Stimulated activated naive B cell treated with anti-CD40 and anti-IgM and Interleukin-4, amounts not matched to agents 10 μg/mL and 1 μg/mL and 100 μg/mL, for 72 hours (primary cell): ENCODE measurements at places on chromosomes 13 and 19.

DNA sequence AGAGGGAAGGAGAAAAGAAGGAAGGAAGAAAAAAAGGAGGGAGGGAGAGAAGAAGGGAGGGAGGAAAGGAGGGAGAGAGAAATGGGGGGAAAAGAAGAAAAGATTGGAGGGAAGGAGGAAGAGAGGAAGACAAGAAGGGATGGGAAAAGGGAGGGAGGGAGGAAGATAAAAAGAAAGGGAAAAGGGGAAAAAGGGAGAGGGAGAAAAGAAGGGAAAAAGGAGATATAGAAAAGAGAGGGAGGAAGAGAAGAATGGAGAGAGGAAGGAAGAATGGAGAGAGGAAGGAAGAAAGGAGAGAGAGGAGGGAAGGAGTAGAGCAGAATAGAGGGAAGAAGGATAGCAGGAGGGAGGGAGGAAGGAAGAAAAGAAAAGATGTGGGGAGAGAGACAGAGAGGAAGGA is 334.6 kb downstream of the TSHZ3 start:
- DNase-seq = no peak

- no peak for DNase-seq
These were observed 197.7 kb downstream of the SLITRK6 start for GRCh38 chr13:85601526-85601925.

DNA sequence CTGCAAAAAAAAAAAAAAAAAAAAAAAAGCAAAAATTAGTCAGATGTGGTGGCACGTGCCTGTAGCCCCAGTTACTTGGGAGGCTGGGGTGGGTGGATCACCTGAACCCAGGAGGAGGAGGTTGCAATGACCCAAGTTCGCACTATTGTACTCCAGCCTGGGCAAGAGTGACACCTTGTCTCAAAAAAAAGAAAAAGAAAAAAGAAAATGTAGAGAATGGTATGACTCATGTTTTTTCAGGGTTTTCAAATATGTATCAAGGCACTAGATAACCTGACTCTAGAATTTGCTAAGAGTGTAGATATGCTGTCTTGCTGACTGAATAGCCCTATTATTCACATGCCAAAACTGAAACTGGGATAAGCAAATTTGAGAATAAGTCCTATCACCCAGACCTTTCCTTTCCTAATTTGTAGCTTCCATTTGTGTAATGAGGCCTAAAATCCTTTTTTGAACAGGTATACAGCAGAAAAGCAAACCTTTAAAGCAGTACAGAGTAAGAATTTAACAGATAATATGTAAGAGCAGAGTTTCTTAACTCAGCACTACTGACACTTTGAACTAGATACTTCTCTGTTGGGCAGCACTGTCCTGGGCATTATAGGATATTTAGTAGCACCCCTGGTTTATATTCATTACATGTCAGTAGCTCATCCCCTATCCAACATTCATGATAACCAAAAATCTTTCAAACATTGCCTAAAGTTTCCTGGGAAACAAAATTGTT is 108.6 kb downstream of the ELF1 start:
- no peak for DNase-seq

DNA sequence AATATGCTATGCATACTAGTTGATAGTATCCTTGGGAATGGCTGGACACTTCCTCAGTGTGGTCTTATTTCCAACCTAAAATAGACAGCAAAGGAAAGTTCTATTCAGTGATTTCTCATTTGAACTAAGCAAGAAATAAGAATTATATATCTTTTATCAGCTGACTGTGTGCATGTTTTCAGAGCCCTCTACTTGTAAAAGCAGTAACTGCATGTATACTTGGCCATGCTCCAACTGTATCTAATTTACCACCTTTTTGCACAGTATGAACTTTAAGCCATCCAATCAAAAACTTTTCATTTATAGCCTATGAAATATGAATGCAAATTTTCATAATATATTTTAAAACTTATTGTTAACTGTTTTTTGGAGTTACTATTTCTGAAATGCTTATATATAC is 136.4 kb upstream of the PCDH9 start:
- DNase-seq = no peak

GRCh38 chr19:18160493-18160970 is 7.6 kb downstream of the PIK3R2 start:
- DNase-seq = no peak

GRCh38 chr13:44618326-44618725 is 42.2 kb upstream of the TSC22D1 start:
- no peak for DNase-seq

GRCh38 chr13:89862691-89863036 is 1484.8 kb upstream of the MIR17HG start:
- DNase-seq = no peak

GRCh38 chr19:19460761-19461265 is 54.5 kb downstream of the TSSK6 start:
- DNase-seq = no peak

DNA sequence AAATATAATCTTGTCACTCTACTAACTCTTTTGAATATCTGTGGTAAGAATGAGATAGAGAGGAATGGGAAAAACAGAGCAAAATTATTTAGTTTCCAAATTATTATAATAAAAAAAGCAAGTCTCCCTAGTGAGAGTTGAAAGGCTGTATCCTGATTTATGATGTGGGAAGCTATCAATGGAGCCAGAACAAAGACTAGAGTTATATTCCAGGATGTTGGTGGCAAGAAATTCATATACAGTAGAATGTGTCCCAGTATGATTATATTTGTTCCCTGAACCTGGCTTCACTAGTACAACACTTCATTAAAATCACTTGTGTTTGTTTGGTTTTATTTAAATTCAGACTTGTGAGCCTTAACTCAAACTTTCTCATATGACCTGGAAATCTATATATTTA is 630.3 kb downstream of the GPC5 start:
- DNase-seq = no peak

GRCh38 chr13:65188721-65189120 is 2041.4 kb downstream of the PCDH9 start:
- no peak for DNase-seq

GRCh38 chr13:69591437-69591836 is 516.2 kb upstream of the ATXN8OS start:
- no peak for DNase-seq

GRCh38 chr19:2096034-2096479 is at the start of gene MOB3A:
MOB3A (minus strand) TSS chr19:2096326; CDS start chr19:2078560, 17,766 bp downstream.
- no peak for DNase-seq

DNA sequence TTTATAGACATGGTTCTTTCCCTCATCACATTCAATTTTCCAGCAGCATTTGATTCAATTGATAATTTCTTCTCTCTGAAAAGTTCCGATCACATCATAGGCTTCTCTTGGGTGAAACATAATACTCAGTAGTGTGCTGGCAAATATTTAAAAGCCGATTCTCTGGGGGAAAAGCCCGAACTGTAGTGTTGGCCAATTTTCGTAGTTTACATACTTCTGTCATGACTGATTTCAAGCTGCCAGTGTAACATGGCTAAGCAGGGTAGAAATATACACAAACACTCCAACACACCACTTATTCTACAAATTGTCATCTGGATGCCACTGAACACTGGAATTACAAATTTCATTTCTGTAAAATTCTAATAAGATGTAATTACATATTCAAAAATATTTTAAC is 56.1 kb upstream of the FREM2 start:
- DNase-seq = no peak

GRCh38 chr13:58843567-58843966 is 1212.0 kb downstream of the PCDH17 start:
- DNase-seq = no peak
